ENCODE measurements at places on chromosomes 7 and 10. TPM values are rescaled to one million over a fixed set of nuclear protein-coding genes. Genes with fewer than 3 reads are reported as not detected.

DNA sequence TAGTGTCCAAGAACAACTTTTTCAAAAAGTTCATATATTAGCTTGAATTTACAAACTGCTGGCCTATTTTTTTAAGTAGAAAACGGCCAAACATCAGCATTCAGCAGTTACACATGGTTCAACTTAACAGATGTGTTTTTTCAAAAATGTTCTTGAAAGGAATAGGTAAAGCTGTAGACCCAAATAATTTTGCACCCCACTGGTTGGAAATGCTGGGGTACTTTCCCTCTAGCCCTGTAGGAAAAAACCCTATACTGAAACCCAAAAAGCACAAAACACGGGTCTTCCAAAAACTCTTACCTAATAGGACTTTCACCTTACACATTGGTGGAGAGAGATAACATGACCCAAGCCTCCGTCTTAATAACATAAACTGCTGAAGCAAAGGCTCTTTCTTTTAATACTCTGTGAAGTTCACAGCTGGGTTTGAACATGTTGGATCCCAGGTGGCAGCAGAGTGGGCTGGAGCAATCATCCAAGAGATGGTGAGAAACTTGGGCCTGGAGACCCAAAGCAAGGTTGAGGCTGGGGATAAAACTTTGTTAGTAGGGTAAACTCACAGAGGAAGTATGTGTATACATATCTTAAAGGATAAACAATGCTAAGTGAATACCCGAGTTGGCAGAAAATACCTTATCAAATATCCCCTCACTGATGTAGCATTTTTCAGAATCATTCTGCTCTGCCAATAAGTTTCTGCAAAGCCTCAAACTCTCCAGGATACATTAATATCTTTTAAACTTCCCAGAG is 629 bp upstream of the DNAJC9 start:
- H3K4me3 ChIP-seq, result peak overlapping the region; percentile 86
- peak overlapping the region; percentile 84 for H3K27ac ChIP-seq
- DNase-seq, result no peak

DNA sequence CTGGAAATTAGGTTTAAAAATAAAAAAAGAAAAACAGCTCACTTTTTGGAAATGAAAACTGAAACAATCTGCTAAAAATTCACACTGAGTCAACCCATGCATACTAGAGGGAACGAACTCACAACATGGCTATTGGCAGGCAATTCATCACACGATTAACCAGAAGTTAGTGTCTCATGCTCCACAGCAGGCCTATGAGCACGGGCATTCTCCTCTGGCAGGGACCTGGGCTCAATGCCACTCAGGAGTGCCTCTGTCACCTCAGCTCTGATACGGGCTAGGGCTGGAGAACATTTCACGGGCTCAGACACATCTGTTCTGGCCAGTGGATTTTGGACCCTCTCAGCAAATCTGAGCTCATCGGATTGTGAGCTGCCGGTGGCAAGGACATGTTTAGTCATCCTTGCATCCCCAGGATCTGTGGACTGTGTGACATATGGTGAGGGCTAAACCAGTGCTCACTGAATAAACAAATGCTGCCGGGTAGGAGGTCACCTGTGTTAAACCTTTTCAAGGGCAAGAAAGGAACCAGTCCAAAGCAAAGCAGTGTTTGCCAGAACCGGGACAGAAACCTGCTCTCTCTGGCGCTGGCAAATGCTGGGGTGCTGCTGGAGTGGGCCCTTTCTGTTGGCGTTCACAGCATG is 40.1 kb downstream of the POLR3A start:
- H3K4me3 ChIP-seq, result no peak overlapping the region
- H3K4me1 ChIP-seq, result peaks cover 3% of the 10 kb centered on the region
- no peak overlapping the region for H3K27ac ChIP-seq
- H3K36me3 ChIP-seq, result peaks cover 7% of the 10 kb centered on the region
- no peak for DNase-seq

- no peak overlapping the region for H3K27ac ChIP-seq
- peaks cover 8% of the 10 kb centered on the region for H3K27me3 ChIP-seq
- peaks cover 20% of the 10 kb centered on the region for H3K4me1 ChIP-seq
- no peak overlapping the region for H3K4me3 ChIP-seq
- H3K36me3 ChIP-seq, result no peaks in the 10 kb centered on the region
These were observed 135.3 kb upstream of the FAM20C start for GRCh38 chr7:57071-57470.

- H3K27me3 ChIP-seq, result no peaks in the 10 kb centered on the region
- no peaks in the 10 kb centered on the region for H3K36me3 ChIP-seq
- H3K4me1 ChIP-seq, result no peaks in the 10 kb centered on the region
- DNase-seq, result no peak
These were observed 595.5 kb downstream of the LRMDA start for GRCh38 chr10:76026905-76027304.

Gene AKR1C3
- polyA plus RNA-seq, result 2.9 TPM

Gene LRGUK
- polyA plus RNA-seq, result 1.9 TPM

Gene AOAH
- 5.0 TPM for polyA plus RNA-seq

Gene NUTM2E
- not detected for polyA plus RNA-seq
